T1000 (cell line): ENCODE measurements at places on chromosomes 6 and 20.

- no peak for DNase-seq
Measured at GRCh38 chr20:14335052-14335451, 2.4 kb downstream of the FLRT3 start.

- no peak for DNase-seq
Measured at GRCh38 chr20:19971116-19971515, 46.0 kb upstream of the NAA20 start.

DNA sequence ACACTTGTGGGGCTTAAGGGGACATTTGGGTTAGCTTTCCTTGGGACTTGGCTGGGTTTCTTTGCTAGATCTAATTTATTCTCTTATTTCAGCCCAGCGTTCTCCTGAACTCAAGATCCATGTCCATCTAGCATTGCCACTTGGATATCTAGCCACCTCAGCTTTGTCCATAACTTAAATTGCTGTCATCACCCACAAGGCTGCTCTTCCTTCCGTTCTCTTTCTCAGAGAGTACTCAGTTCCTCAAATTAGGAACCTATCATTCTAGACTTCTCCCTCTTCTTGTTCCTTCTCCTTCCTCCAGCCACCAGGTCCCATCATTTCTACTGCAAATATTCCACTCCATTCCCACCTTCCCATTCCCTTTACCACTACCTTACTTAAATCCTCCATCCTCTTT is 4.3 kb downstream of the SMIM26 start:
- DNase-seq = no peak

DNA sequence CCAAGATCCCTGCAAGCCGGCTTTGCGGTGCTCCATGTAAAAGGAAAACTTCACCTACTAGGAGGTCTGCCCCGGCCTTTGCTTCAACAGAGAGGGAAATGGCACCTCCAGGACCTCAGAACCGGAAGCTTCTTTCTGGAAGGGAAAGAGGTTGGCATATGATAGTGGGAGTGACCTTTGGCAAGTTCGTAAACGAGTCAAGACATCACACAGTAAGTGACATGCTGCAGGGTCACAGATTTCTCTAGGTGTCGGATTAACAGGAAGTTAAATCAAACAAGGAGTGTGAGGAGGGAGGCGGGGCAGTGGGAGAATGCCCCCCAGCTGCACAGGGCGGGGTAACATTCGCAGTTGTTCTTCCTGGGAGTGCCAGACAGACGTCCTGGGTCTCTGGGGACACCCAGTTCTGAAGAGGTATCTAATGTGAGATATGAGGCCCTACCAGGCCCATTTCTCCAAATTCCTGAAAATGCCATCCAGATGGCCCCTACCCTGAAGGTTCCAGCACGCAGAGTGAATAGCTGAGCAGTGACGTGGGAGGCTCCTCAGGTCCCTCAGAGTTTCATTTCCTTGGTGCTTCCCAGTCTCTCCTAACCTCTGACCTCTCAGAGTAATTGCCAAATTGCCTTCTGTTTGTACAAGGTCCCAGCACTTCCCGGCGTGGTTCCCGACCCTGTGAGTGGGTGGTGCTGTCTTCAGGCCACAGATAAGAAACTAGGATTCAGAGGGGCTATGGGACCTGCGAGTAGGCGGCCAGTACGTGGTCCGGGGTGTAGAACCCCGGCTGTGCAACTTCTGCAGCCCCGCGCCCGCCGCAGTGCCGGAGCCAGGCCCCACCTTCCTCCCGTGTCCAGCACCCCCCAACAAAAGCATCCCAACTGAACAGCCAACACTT is 1.9 kb downstream of the RRBP1 start:
- no peak for DNase-seq
